Mesangial cell (primary cell): ENCODE measurements at places on chromosomes 2 and 18. TPM values are rescaled to one million over a fixed set of nuclear protein-coding genes. Genes with fewer than 3 reads are reported as not detected.

COPS8 gene
- total RNA-seq, result 77.7 and 102 TPM in 2 replicates

AFG3L2 gene
- total RNA-seq, result 33.2 and 38.6 TPM in 2 replicates

SETBP1 gene
- total RNA-seq, result 0.98 and 5.2 TPM in 2 replicates

TMEM198 gene
- total RNA-seq, result 1.1 and 5.1 TPM in 2 replicates

AOX1 gene
- total RNA-seq, result 1.5 and 9.3 TPM in 2 replicates

REG3G gene
- not detected in 2 replicates for total RNA-seq

IL1B gene
- total RNA-seq, result 0.49 TPM in 1 of 2 replicates, not detected in the other

GPBAR1 gene
- total RNA-seq, result 0.13 and 0.16 TPM in 2 replicates

RAB31 gene
- total RNA-seq, result 15.2 and 33.3 TPM in 2 replicates

APOB gene
- total RNA-seq, result under 0.01 TPM in 1 of 2 replicates, not detected in the other

TTLL4 gene
- 14.8 and 30.0 TPM in 2 replicates for total RNA-seq

PLEKHA3 gene
- total RNA-seq, result 4.6 and 4.8 TPM in 2 replicates

SATB2 gene
- 1.6 and 3.5 TPM in 2 replicates for total RNA-seq

SIX2 gene
- 9.6 and 15.2 TPM in 2 replicates for total RNA-seq

XIRP2 gene
- total RNA-seq, result under 0.01 TPM in 1 of 2 replicates, not detected in the other

ANKRD53 gene
- 1.8 TPM in 2 replicates for total RNA-seq

RESP18 gene
- not detected in 2 replicates for total RNA-seq

DSC1 gene
- total RNA-seq, result not detected in 2 replicates

CCDC178 gene
- 0.13 TPM in 1 of 2 replicates, not detected in the other for total RNA-seq

CD207 gene
- not detected in 2 replicates for total RNA-seq

EIPR1 gene
- 27.4 and 45.3 TPM in 2 replicates for total RNA-seq

CPLX4 gene
- not detected in 2 replicates for total RNA-seq

CYP20A1 gene
- 10.1 and 12.2 TPM in 2 replicates for total RNA-seq

DPP4 gene
- total RNA-seq, result 7.7 and 42.3 TPM in 2 replicates
